ENCODE measurements at places on chromosomes 6 and 20. TPM values are rescaled to one million over a fixed set of nuclear protein-coding genes. Genes with fewer than 3 reads are reported as not detected.

DNA sequence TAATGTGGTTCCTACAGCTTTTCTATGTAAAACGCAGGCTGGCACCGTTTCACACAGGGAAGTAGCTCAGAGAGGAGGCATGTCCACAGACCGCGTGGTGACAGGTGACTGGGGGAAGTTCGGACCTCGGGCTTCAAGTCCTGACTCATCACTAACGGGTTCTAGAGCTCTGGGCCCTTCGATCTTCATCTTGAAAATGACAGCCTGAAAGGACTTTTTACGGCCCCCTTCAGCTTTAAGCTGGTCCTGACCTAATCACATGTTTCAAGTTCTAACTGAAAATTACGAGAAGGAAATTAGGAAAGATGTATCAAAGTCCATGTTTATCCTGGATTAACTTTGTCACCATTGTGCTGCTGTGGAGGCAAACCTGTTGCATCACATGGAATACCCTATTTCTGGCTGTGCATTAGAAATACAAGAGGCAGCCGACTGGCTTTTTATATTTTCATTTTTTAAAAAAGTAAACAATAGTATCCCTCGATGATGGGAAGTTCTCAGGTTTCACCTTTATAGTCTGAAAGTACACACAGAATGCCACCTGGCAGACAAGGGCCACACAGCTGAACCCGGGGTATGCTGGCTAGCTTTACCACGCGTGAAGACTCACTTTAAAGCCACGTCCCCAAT is 2.0 kb downstream of the MAN1A1 start:
- DNase-seq = peak; percentile 47

DNA sequence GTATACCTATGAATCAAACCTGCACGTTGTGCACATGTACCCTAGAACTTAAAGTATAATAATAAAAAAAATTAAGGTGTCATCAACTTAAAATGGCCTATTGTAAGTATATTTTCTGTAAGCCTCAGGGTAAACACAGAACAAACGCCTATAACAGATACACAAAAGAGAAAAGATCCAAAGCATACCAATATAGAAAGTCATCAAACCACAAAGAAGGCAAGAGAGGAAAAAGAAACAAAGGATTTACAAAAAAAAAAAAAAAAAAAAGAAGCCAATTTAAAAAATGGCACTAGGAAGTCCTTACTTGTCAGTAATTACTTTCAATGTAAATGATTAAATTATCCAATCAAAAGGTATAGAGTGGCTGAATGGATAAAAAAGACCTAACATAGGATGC is 24.6 kb upstream of the ASF1A start:
- DNase-seq = no peak

GRCh38 chr6:170037541-170038250 is 253.2 kb downstream of the DLL1 start:
- DNase-seq = no peak

GRCh38 chr6:99485395-99485773 is 29.8 kb downstream of the USP45 start:
- DNase-seq = no peak

GRCh38 chr6:11224252-11224965 is 8.1 kb downstream of the NEDD9 start:
- DNase-seq = no peak

GRCh38 chr6:20584100-20584731 is 50.0 kb downstream of the CDKAL1 start:
- no peak for DNase-seq

DNA sequence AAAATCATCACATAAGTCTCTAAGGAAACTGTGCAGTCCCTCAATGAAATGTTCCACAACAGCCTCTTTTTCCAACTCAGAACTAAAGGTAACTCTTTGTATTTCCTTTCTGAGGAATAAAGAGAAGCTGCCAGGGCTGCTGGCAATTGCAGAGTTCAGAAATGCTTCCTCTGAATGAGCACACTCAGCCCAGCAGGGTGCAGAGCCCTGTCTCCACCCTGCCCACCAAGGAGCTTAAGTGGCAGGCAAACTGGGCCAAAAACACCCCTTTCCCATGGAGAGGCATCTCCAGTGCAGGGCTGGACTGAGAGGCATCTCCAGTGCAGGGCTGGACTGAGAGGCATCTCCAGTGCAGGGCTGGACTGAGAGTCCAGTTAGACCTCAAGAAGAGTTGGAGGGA is 255.4 kb downstream of the GMPR start:
- no peak for DNase-seq

DNA sequence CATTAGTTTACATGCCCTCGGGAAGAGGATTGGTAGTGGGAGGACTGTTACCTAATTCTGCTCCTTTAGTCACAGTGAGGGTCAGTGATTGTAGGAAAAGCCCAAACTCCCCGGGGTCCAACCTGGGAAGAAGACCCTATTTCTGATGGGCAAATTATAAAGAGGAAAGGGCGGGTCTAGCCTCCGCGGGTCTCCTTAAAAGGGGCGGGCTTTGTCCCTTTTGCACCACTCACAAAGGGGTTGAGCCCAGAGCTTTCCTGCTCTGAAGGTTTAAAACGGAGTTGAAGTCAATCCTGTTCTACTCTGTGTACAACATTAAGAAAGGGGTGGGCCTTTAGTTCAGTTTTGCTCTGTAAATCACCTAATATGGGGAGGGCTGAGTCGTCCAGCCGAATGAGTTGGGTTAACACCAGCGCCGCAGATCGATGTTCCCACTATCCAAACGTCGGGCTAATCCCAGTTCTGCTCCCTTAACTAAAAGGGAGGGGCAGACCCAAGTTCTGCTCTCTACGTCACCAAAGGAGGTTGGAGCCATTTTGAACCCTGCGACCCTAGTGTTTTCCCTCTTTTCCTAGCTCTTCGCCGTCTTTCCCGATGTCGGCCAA is 920 bp upstream of the RNF5 start:
- no peak for DNase-seq

- DNase-seq = no peak
These were observed 92.1 kb downstream of the RNF217 start for GRCh38 chr6:125054331-125054730.

GRCh38 chr20:6765469-6766058 is 1.9 kb upstream of the BMP2 start:
- DNase-seq = peak; percentile 56

- DNase-seq = no peak
These were observed 9.5 kb downstream of the TXNDC5 start for GRCh38 chr6:7901056-7901455.

DNA sequence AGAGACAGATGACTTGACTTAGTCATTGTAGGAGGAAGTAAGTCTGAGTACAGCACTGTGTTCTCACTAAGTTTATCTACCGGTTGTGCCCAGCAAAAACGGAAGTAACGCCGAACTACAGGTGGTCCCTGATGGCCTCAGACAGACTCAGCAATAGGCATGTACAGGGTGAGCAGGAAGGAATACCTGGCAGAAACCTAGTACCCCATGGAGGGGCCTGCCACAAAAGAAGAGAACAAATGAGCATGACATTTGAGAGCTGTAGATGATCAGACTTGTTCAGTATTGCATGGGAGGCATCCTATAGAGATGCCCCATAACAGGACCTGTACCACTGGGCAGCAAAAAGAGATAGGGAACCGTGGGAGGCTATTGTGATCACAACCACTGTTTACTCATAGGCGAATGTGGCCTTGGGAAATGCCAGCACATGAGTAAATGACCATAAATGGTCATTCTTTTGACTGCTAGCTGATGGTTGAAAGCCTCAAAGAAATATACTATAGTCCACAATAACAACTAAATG is 106.4 kb upstream of the TAB2 start:
- DNase-seq = no peak

The EPPIN gene
- not detected for total RNA-seq

The IRAK1BP1 gene
- 2.8 TPM for total RNA-seq

The LTB gene
- total RNA-seq = 50.8 TPM

The EPB41L2 gene
- 67.1 TPM for total RNA-seq

The ABHD16B gene
- not detected for total RNA-seq
